ENCODE measurements at places on chromosomes 12 and 14. TPM values are rescaled to one million over a fixed set of nuclear protein-coding genes. Genes with fewer than 3 reads are reported as not detected.

- H3K4me3 ChIP-seq: no peak overlapping the region
- H3K4me1 ChIP-seq: peaks cover 38% of the 10 kb centered on the region
- DNase-seq: no peak
Measured at GRCh38 chr12:50642761-50643160, 121.1 kb upstream of the ATF1 start.

DNA sequence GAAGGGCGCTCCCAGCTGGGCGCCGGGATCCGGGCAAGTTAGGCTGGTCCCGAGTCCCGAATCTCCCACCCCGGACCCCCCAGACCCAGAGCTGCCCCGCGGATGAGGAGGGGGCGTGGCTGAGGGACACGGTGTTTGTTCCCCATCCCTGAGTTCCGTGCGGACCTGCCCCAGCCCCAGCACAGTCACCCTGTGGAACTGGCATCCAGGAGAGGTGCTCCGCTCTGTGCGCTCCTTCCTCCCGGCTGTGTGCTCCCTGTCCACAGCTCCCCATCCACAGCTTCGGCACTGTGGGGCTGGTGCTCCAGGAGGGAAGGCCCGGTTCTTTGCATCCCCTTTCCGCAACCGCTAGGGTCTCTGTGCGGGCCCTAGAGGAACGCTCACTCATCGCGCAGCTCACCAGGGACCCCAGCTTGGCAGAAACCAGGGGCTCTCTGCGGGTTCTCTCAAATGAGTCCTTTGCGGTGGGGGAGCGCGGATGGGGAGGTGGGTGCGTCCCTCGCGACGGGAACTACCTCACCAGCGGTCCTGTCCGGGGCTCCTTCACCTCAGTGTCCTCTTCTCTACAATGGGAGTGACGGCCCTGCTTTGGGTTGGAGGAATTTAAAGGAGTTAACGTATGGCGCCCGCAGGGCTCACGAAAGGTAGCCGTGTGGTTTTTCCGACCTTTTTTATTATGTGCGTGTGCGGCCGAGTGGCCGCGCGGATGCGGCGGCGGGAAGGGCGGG lies 845 bp downstream of the TMEM132C start:
- no peaks in the 10 kb centered on the region for H3K36me3 ChIP-seq
- DNase-seq: no peak
- no peak overlapping the region for H3K27ac ChIP-seq
- no peak overlapping the region for H3K4me3 ChIP-seq
- H3K4me1 ChIP-seq: no peaks in the 10 kb centered on the region
- peaks cover 31% of the 10 kb centered on the region for H3K27me3 ChIP-seq

DNA sequence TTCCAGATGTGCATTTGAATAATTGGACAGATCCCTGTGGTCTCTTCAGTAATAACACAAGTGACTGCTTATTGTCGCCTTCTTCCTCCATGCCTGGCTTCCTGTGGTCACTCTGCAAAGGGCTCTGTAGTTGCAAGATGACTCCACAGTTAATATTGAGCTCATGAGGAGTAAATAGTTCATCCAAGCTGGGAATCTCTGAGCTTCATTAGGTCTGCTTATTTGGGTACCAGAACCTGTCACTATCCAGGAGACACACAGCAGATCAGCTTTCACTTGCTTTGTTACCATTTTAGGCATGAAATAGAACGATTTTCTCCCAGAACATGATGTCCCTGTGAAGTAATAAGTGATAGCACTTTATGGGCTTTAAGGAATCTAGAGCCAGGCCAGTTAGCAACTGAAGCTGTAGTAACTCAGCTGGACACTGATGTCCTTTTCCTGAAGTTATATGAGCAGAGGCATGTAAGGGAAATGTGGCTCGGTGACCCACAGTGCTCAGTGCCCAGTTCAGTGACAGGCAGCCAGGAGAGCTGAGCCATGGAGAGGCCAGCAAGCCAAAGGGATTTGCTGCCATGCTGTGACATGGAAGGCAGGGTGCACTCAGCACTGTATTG lies 50.1 kb downstream of the CRADD start:
- no peak overlapping the region for H3K4me3 ChIP-seq
- H3K27me3 ChIP-seq: peaks cover 2% of the 10 kb centered on the region
- DNase-seq: no peak
- H3K4me1 ChIP-seq: peaks cover 9% of the 10 kb centered on the region

DNA sequence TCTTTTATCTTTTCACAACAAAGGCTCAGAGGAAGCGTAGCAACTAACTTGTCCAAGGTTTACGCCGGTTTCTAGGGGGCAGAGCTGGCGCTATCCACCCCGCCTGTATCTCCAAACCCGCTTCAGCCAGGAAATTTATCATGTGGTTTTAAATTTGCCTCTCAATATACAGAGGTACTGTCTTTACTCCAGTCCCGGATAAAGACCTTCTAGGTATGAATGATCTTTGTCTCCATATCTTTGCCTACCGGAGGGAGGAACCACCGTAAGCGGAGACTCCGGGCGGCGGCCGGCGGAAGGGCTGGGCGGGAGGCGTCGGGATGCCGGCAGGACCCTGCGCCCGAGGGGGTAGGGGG lies 693 bp upstream of the RIMKLB start:
- peaks cover 63% of the 10 kb centered on the region for H3K27me3 ChIP-seq
- peaks cover 12% of the 10 kb centered on the region for H3K4me1 ChIP-seq
- DNase-seq: no peak
- H3K36me3 ChIP-seq: peaks cover 3% of the 10 kb centered on the region

GRCh38 chr12:126086242-126086641 lies 1021.0 kb downstream of the AACS start:
- no peaks in the 10 kb centered on the region for H3K27me3 ChIP-seq
- no peak overlapping the region for H3K27ac ChIP-seq

DNA sequence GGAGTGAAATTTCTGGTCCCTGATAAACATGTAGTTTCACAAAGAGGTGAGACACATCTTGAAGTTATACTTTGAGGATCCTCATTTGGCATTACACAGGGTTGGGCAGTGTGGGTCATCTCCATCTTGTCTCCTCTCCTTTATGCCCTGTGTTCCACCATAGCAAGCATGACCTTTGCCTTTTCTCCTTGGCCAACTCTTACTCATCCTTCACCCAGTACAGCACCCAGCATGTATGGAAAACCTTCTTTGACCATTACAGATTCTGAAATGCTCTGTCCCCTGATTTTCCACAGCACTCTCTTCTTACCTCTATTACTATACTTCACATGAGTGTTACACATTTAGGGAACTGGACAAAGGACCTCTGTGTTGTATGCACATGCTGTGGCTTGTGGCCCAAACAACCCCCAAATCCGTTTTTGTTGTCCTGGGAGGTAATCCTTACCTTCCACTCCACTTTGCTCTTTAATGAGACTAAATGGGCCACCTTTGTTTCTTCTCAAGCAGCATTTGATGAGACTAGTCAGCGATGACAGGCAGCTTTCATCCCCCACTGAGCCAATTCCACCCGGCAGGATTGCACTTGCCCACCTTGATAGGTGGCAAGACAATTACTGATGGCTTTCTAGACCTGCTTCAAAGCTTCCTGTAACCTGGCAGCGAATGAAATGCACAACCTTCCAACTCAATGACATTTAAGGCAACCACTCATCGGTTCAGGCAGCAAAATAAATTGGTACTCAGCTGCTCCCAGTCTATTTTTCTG lies 163.5 kb downstream of the MON2 start:
- H3K4me1 ChIP-seq: no peaks in the 10 kb centered on the region
- no peak for DNase-seq

DNA sequence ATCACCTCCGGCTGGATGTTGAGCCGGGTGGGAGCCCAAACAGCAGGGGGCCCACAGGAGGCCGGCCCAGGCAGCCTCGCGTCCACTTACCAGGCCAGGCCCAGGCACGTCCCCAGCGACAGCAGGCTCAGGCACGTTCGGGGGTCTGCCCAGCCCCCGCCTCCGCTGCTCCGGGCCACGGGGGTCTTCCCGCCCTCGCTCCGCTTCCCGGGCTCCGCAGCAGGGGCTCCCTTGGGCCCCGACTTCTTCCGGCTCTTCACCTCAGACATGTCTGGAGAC lies 216 bp downstream of the IKBIP start:
- peaks cover 51% of the 10 kb centered on the region for H3K4me1 ChIP-seq
- H3K27me3 ChIP-seq: no peaks in the 10 kb centered on the region
- peaks cover 14% of the 10 kb centered on the region for H3K36me3 ChIP-seq
- H3K4me3 ChIP-seq: peak overlapping the region; percentile 92
- no peak for DNase-seq

DNA sequence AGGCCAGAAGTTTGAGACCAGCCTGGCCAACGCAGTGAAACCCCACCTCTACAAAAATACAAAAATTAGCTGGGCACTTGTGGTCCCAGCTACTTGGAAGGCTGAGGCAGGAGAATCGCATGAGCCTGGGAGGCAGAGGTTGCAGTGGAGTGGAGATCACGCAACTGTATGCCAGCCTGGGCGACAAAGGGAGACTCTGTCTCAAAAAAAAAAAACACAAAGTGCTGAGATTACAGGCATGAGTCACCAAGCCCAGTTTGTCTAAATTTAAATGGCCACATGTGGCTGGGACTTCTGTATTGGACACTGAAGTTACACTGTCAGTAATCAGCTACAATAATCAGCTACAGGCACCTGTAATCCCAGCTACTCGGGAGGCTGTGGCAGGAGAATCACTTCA lies 100.9 kb upstream of the AEBP2 start:
- H3K4me1 ChIP-seq: no peaks in the 10 kb centered on the region
- H3K27me3 ChIP-seq: no peaks in the 10 kb centered on the region
- no peak overlapping the region for H3K27ac ChIP-seq
- H3K36me3 ChIP-seq: peaks cover 2% of the 10 kb centered on the region
- DNase-seq: no peak
- H3K4me3 ChIP-seq: no peak overlapping the region

DNA sequence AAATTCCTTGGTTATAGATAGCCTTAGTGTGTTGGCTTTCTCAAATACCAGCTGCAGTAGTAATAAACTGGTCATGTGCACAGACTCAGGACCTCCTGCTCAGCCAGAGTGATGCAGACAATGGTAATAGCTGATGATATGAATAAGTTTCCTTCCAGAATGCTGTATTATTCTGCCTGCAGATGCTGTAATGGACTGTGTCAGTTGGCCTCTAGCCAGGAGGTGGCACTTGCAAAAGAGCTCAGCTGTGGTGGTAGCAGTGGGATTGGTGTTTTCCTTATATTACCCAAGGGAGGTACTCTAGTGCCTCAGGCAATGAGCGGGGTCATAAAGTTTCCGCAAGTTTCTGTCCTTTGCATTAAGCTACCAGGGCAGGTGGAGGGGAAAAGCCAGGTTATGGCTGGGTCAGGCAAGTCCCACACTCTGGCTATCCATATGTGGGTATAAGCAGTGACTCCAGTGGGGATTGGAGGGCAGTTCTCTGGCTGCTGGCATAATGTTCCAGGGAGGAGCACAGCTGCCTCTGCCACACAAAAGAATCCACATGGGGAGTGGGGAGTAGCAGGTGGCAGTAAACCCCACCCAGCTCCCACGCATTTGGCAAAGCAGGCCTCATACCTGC lies 14.0 kb upstream of the MUCL1 start:
- H3K27ac ChIP-seq: no peak overlapping the region
- no peaks in the 10 kb centered on the region for H3K36me3 ChIP-seq
- H3K4me3 ChIP-seq: no peak overlapping the region
- DNase-seq: no peak
- no peaks in the 10 kb centered on the region for H3K4me1 ChIP-seq

DNA sequence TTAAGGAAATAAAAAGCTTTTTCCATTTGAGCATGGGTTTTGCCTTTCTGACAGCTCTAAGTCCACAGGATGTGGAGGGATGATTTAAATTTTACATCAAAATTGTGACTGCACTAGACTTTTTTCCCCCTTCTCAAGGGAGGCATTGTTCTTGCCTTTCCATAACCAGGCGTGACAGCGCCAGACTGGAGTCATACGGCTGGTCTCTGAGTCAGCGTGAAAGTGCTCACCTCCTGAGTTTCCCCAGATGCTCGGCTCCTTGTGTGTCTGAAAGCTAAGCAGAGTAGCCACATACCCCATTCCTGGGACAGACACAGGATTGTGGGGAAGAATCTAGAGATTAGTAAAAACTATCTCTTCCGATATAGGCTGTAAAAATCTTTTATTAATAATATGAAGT lies 43.1 kb downstream of the SOX5 start:
- H3K4me1 ChIP-seq: no peaks in the 10 kb centered on the region
- DNase-seq: no peak
- H3K27me3 ChIP-seq: no peaks in the 10 kb centered on the region
- no peak overlapping the region for H3K27ac ChIP-seq

DNA sequence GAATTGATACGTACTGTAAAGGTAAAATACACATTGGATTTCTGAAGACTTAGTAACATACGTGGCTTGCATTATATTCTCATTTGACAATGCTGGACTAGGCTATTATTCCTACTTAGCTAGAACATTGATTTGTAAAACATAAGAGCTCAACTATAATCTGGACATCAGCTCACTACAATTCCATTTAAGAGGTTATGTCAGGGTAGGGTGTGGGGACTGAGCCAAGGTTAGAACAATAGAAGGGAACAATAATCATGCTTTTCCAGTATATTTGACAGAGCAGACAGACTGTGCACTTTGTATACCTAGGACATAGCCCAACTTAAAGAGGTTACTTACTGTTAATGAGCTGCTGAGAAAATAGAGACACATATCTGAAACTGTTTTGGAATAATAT lies 10.8 kb downstream of the ZCRB1 start:
- peaks cover 21% of the 10 kb centered on the region for H3K36me3 ChIP-seq
- H3K27ac ChIP-seq: no peak overlapping the region
- H3K4me3 ChIP-seq: no peak overlapping the region
- H3K4me1 ChIP-seq: no peaks in the 10 kb centered on the region

DNA sequence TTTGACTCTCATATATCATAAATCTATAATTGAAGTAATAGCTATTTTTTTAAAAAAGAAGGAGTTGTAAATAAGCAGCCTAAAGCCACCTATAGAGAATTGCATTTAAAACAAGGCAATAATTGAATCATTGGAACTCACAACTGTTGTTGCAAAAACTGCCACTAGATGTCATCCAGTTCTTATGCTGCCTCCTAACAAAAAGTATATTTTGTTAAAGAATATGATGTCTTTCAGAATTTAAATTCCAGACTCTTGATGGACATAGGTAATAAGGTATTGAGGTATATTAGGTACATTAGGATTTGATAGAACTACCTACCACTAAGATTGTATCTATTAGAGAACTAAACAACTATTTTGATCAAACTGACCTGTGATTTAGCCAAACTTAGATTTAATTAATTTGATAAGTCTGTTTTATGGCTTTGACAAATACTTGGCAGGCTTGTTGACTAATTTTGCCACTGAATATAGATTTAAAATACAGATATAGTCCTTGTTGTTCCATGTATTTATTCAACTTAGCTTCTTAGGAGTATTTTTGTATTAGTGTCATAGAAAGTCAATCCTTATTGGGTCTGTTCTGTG lies 401.4 kb downstream of the RPL10L start:
- H3K27me3 ChIP-seq: no peaks in the 10 kb centered on the region
- no peaks in the 10 kb centered on the region for H3K36me3 ChIP-seq
- H3K27ac ChIP-seq: no peak overlapping the region
- no peak for DNase-seq

BTG1 gene
- 86.4 TPM for total RNA-seq

PDE3A gene
- not detected for total RNA-seq

PTCSC3 gene
- not detected for total RNA-seq

WNT1 gene
- total RNA-seq: 0.24 TPM

C12orf54 gene
- total RNA-seq: not detected
